Head of caudate nucleus (tissue), 42 donors: ENCODE measurements at places on chromosomes 3 and 15.

DNA sequence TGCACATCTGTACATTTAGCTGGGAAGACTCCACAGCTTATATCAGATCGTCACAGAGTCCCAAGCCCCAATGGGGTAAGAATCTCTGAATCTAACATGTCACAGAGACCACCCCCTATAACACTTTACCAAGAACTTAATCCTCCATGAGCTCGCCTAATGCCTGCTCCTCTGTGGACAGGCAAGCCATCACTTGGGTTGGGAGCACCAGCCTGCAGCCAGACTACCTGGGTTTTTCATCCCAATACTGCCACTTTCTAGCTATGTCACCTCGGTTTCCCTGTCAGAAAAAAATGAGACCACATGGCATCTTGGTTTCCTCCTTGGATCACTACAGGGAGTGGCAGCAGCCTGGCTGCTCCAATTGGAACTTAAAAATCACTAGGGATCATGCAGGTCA is 277.9 kb upstream of the TLE3 start:
- no peak for DNase-seq

DNA sequence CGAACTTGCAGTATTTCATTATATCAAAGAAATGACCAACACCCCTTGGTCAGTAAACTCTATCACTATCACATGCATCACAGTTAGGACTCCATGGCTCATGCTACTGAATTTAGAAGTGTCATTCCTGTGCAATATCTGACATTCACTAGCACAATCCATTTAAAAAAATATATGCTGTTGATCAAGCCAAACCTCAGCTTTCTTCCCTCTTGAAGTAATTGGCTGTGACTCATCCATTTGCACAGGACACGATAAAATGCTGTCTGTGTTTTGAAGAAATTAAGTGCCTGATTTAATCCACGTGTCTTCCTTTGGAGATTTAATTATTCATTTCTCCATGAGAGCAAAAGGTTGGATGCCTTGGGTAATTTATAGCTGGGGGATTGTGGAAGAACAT is 38.9 kb downstream of the CPNE4 start:
- no peak for DNase-seq

DNA sequence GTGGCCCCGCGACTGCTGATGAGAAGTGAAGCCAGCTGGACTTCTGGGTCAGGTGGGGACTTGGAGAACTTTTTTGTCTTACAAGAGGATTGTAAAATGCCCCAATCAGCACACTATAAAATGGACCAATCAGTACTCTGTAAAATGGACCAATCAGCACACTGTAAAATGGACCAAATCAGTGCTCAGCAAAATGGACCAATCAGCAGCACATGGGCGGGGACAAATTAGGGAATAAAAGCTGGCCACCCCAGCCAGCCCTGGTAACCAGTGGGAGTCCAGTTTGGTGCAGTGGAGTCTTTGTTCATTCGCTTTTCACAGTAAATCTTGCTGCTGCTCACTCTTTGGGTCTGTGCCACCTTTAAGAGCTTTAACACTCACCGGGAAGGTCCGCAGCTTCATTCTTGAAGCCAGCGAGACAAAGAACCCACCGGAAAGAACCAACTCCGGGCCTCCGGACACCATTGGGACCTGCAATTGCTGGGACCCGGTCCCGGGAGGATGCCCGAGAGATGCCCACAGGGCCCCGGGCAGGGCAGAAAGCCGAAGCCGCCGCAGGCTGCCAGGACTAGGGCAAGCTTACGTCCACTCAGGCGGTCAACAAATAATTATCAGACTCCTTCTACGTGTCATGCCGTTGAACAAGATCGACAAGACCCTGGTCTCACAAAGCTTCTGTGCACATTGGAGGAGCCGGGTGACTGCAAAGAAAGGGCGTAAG is 8.3 kb upstream of the NR2E3 start:
- DNase-seq: no peak

- DNase-seq: no peak
These were observed 14.2 kb downstream of the ARHGAP31 start for GRCh38 chr3:119308355-119308754.

DNA sequence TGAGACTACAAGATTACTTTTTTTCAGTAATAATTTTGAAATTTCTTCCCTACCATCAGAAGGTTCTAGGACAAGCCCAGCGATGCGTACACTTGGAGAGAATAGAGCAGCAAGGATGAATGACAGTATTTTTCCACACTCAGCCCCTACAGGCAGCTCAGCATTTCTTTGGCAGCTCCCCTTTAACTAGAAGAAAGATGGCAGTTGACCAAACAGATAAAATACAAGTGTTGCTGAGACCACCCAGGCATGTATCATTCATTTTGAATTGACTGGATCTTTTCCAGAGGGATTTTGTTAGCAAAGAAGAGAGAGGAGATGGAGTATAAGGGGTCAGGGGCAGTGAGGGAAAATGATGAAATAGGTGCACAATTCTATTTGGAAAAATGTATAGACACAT is 761.3 kb downstream of the AGBL1 start:
- DNase-seq: no peak
